Stimulated activated CD8-positive, alpha-beta memory T cell treated with anti-CD3 and anti-CD28 coated beads, Interleukin-4, amount 100 ng/mL, for 4 hours (primary cell): ENCODE measurements at places on chromosomes 3 and 15.

DNA sequence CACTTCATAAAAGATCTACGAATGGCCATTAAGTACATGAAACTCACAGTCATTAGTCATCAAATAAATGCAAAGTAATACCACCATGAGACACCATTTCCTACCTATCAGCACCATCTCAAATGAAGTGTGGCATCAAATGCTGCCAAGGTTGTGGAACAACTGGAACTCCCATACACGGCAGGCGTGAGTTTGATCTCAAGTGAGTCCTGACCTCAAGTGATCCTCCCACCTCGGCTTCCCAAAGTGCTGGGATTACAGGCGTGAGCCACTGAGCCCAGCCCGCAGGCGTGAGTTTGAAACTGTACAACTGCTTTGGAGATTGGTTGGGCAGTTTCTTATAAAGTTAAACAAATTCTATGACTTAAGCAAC, 28.8 kb upstream of the HDAC11 start:
- DNase-seq = no peak

DNA sequence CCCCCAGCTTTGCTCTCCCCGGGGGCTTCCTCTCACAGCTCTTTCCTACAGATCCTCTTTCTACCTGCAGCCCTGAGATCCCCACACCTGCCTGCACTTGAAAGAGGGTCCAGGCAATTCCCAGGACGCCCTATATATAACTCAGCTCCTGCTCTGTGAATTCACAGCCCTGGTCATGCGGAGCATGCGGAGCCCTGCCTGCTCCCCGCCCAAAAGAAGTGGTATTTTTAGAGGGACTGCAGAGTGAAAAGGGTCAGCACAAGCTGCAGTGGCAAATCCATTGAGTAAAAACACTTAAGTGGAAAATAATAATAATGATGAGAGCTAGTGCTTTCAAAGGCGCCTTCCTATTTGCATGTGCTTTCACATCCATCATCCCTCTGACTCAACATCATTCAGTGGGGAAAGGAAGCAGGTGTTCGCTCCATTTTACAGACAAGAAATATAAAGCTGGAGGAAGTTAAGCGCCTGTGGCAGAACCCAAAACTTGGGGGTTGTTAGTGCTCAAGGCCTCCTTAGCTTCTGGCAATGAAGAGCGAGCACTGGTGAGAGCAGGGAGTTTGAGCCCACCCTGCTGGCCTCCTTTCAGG, 76.3 kb upstream of the LIPC start:
- no peak for DNase-seq

- no peak for DNase-seq
These were observed 11.4 kb downstream of the AMOTL2 start for GRCh38 chr3:134362670-134363380.

GRCh38 chr15:61116825-61117224, 112.3 kb downstream of the RORA start:
- no peak for DNase-seq

GRCh38 chr3:112297714-112298113, 3.7 kb upstream of the SLC9C1 start:
- DNase-seq = no peak
